ENCODE measurements at places on chromosomes 6 and 20. TPM values are rescaled to one million over a fixed set of nuclear protein-coding genes. Genes with fewer than 3 reads are reported as not detected.

GRCh38 chr20:54716174-54716747, 240.9 kb downstream of the DOK5 start:
- no peak overlapping the region for H3K4me3 ChIP-seq
- no peaks in the 10 kb centered on the region for H3K36me3 ChIP-seq
- no peak for DNase-seq
- no peaks in the 10 kb centered on the region for H3K27me3 ChIP-seq

DNA sequence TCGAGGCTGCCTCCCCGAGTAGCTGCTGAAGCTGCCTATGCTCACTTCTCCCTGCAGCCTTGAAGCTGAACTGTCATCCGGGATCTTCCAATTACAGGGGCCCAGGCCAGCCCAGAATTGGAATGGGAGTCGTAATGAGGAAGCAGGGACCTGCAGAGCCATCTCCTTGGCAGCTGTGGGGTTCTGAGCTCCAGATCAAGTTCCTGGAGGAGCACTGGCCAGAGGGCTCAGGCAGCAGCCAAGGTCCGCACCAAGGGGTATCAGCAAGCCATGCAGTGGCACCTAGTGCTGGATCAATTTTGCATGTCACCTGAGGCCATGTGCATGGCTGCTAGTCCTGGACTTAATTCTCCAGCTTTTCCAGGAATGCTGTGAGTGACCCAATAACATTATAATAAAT, 163.2 kb upstream of the TSHZ2 start:
- no peaks in the 10 kb centered on the region for H3K27me3 ChIP-seq
- H3K27ac ChIP-seq: no peak overlapping the region
- no peaks in the 10 kb centered on the region for H3K4me1 ChIP-seq

DNA sequence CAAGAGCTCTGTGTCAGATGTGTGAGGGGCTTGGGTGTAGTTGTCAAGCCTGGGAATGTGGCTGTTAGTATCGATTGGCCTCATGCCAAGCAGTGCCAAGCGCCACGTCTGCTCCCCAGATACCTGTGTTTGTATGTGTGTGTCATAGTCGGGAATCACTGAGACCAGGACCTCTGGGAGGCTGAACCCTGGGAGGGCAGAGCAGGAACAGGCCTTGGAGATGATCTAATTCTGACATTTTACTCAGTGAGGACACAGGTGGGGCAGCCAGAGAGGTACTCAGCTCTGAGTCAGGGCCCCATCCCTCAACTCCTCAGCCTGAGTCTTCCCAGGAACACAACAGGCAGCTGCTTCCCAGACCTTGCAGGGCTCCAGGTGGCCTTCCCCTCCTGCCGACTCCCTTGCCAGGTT, 51.2 kb upstream of the FANCE start:
- H3K27me3 ChIP-seq: no peaks in the 10 kb centered on the region
- peak overlapping the region; percentile 75 for H3K27ac ChIP-seq
- no peak overlapping the region for H3K4me3 ChIP-seq

GRCh38 chr6:83160167-83160566, 32.9 kb downstream of the PGM3 start:
- peaks cover 93% of the 10 kb centered on the region for H3K36me3 ChIP-seq
- no peak for DNase-seq
- no peaks in the 10 kb centered on the region for H3K4me1 ChIP-seq
- no peak overlapping the region for H3K27ac ChIP-seq
- no peaks in the 10 kb centered on the region for H3K27me3 ChIP-seq
- no peak overlapping the region for H3K4me3 ChIP-seq

Gene ASIP
- not detected for total RNA-seq

Gene SIRPB2
- total RNA-seq: 4.8 TPM

GRCh38 chr6:13866301-13866700, 51.9 kb upstream of the MCUR1 start:
- H3K36me3 ChIP-seq: no peaks in the 10 kb centered on the region
- no peak for DNase-seq
- no peak overlapping the region for H3K27ac ChIP-seq
- H3K4me3 ChIP-seq: no peak overlapping the region
- H3K27me3 ChIP-seq: no peaks in the 10 kb centered on the region
- H3K4me1 ChIP-seq: no peaks in the 10 kb centered on the region

DNA sequence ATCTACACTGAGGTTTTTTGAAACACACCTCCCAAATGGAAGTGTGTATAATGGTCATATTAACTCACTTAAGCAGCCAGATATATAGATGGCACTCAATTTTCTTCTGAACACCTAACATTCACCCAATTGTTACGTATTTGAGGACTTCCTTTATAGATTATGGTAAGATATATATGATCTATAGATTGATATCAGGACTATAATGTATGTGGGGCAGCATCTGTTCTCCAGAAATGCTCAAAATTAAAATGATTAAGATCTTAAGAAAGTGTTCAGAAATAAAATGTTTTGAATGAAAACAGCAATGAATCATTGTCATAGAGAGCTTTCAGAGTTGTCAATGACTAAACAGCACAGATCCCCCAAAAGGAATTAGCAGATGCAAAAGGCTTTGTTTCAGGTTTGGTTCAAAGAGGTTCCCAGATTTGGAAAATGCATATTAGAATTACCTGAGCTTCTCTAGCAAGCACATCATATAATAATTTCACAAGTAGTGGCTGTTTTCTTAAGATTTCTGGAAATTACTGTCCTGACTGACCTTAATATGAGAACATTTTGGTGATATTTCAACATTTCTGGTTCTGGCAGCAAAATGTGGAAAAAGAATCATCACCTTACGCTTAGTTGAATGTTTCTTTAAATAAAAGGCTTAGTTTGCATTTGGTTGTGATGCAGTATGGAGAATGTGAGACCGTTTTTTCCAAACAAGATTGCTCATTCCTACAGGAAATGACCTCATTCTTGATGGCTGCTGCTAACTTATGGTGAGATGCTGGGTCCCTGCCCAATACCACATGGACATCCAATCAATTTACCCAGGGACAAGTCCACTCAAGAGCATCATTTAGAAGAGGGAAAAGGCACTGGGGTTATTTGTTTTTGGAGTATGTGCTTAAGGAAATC, 31.5 kb downstream of the TRAF3IP2 start:
- H3K36me3 ChIP-seq: peaks cover 93% of the 10 kb centered on the region
- H3K4me3 ChIP-seq: no peak overlapping the region
- peaks cover 11% of the 10 kb centered on the region for H3K4me1 ChIP-seq
- DNase-seq: peak; percentile 78
- no peaks in the 10 kb centered on the region for H3K27me3 ChIP-seq

Gene RMND1
- 47.2 TPM for total RNA-seq

DNA sequence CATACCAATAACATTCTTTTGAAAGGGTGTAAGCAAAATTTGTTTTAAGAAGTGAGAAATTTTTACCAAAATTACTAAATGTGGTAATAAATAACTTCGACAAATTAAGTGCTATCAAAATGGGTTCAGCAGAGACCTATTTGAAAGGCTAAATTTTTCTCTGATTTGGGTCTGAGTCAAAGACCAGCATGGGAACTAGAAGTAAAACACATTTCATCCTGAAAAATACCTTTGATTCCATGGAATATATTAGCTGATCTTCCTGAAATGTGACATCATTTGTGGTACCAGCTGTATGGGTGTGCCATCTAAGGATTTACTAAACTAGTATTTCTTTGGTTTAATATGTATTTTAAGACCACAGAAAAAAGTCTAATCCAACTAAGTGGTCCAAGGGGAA, 63.6 kb downstream of the BLOC1S5 start:
- no peaks in the 10 kb centered on the region for H3K36me3 ChIP-seq
- H3K27me3 ChIP-seq: no peaks in the 10 kb centered on the region
- DNase-seq: no peak
- H3K4me1 ChIP-seq: peaks cover 13% of the 10 kb centered on the region
- H3K4me3 ChIP-seq: no peak overlapping the region
- H3K27ac ChIP-seq: no peak overlapping the region

- H3K4me3 ChIP-seq: no peak overlapping the region
- no peak overlapping the region for H3K27ac ChIP-seq
- H3K27me3 ChIP-seq: no peaks in the 10 kb centered on the region
- no peak for DNase-seq
- no peaks in the 10 kb centered on the region for H3K4me1 ChIP-seq
- H3K36me3 ChIP-seq: peaks cover 67% of the 10 kb centered on the region
Observed at GRCh38 chr6:491233-491632, 99.7 kb downstream of the IRF4 start.

DNA sequence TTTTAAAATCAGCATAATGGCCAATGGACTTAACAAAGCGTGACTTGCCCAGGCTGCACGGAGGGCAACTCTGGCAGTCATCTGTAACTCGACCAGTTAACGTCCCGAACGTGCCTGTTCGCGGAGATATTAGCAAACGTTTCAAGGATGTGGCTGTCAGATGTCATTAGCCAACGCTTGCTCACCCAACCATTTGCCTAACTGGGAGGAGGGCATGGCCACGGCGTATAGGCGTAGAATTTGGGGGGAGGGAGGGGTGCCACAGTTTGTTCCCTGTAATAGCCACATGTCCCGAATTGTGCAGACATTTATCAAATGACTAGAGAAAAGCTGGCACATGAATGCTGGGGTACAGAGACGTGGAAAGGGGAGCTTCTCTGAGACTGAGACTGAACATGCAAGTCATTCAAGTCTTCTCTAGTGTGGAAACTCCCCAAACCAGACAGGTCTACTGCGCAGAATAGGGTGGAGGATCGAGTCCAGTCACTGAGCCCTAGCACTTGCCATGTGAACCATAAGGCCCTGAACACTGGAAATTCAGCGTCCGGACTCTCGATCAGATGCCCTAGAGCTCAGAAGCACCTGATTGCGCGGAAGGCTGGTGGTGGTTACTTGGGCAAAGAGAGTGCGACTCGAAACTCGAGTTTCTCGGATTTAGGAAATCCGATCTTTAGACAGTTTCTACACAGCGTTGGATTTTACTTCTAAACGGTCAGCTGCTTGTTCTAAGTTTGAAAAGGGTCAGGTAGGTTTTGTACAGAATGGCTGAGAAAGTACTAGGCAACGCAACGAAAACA, 32.6 kb downstream of the TFAP2B start:
- H3K27ac ChIP-seq: no peak overlapping the region
- H3K4me1 ChIP-seq: peaks cover 11% of the 10 kb centered on the region
- DNase-seq: no peak
- no peak overlapping the region for H3K4me3 ChIP-seq

Gene GATA5
- 3.1 TPM for total RNA-seq

DNA sequence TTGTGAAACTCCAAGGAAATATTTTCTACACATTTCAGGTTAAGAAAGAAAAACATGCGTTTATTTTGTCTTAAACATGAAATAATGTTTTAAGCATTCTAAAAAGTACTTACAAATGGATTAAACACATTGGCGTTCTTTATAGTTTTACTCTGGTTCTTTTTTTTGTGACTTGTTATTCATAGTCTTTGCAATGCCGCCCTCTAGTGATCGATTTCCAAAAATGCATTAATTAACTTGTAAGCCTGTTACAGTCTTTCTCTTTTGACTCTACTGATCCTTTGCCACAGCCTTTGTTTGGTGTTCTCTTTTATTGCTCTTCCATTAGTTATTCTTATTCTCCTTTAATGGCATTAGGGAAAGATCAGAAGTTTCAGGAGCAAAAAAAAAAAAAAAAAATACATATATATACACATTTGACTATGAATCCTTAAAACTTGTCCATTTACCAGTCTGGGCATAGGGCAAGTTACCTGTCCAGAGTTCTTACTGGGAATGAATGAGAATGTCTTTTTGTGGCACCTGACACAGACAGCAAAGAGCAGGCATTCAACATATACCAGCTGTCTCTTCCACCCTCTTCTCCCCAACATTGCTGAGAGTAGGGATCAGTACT, 59.9 kb downstream of the MACROD2 start:
- no peaks in the 10 kb centered on the region for H3K27me3 ChIP-seq
- no peaks in the 10 kb centered on the region for H3K36me3 ChIP-seq
- no peaks in the 10 kb centered on the region for H3K4me1 ChIP-seq
- no peak overlapping the region for H3K4me3 ChIP-seq
- peak; percentile 89 for DNase-seq
- no peak overlapping the region for H3K27ac ChIP-seq

- DNase-seq: peak; percentile 97
- H3K27me3 ChIP-seq: no peaks in the 10 kb centered on the region
Observed at GRCh38 chr20:63740627-63741353, 1.2 kb downstream of the SLC2A4RG start.

GRCh38 chr6:14132244-14132920, 14.8 kb downstream of the CD83 start:
- peaks cover 22% of the 10 kb centered on the region for H3K4me1 ChIP-seq
- H3K27me3 ChIP-seq: no peaks in the 10 kb centered on the region
- DNase-seq: no peak
- peaks cover 13% of the 10 kb centered on the region for H3K36me3 ChIP-seq
- no peak overlapping the region for H3K27ac ChIP-seq

Gene KCNK16
- not detected for total RNA-seq

GRCh38 chr6:144194293-144194810, 44.0 kb downstream of the STX11 start:
- H3K27ac ChIP-seq: no peak overlapping the region
- no peaks in the 10 kb centered on the region for H3K27me3 ChIP-seq
- DNase-seq: no peak

GRCh38 chr6:143607974-143608373, 69.8 kb upstream of the PHACTR2 start:
- no peak for DNase-seq
- H3K27me3 ChIP-seq: no peaks in the 10 kb centered on the region

- H3K4me3 ChIP-seq: no peak overlapping the region
- DNase-seq: no peak
- no peaks in the 10 kb centered on the region for H3K4me1 ChIP-seq
- H3K36me3 ChIP-seq: no peaks in the 10 kb centered on the region
- no peaks in the 10 kb centered on the region for H3K27me3 ChIP-seq
- H3K27ac ChIP-seq: no peak overlapping the region
Observed at GRCh38 chr6:5665667-5666066, 341.1 kb downstream of the NRN1 start.

Gene BCL2L1
- 210 TPM for total RNA-seq

DNA sequence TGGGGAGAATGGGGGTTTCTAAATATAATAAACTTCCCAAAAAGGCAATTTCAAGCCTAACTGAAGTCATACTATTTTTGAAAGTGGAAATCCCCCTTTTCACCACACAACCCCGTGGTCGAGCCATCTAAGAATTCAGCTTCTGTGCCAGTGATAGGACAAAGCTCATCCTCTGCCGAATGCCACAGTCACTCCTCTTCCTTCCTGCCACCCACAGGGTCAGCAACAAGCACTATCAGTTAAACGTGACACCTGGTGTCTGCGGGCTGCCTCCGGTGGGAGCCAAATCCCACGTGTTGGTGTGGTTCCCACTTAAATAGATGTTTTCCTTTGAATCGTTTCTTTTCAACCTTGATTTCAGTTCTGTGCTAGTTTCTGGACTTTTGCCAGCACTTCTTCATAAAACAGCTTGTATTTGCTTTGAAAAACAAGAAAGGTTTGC, 60.7 kb downstream of the TNFAIP3 start:
- no peak for DNase-seq
- no peaks in the 10 kb centered on the region for H3K27me3 ChIP-seq

DNA sequence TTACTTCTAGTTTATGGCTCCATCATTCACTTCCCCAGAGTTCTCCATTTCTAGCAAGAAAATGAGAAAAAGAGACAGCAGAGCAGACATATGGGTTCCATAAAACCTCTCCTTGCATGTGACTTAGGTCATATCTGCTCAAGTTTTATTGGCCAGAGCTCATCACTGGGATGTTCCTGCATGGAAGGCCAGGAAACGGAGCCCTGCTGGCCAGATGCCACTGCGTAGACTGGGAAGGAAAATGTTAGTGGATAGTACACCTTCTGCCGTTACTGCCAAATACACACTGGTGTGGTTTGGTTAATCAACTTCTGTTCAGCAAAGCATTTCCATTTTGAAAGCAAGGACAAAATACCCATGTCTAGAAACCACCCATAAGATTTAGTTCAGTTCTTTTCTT, 220.6 kb upstream of the TSHZ2 start:
- no peak overlapping the region for H3K27ac ChIP-seq
- no peaks in the 10 kb centered on the region for H3K27me3 ChIP-seq
- no peaks in the 10 kb centered on the region for H3K36me3 ChIP-seq
- peak; percentile 10 for DNase-seq
- H3K4me1 ChIP-seq: no peaks in the 10 kb centered on the region
